H1 (cell line): ENCODE measurements at places on chromosomes 5 and 9. TPM values are rescaled to one million over a fixed set of nuclear protein-coding genes. Genes with fewer than 3 reads are reported as not detected.

ANKRD18A gene
- 4.0 and 13.2 TPM in 2 replicates for total RNA-seq

STPG3 gene
- not detected in 2 replicates for total RNA-seq

TEX48 gene
- not detected in 2 replicates for total RNA-seq

DNA sequence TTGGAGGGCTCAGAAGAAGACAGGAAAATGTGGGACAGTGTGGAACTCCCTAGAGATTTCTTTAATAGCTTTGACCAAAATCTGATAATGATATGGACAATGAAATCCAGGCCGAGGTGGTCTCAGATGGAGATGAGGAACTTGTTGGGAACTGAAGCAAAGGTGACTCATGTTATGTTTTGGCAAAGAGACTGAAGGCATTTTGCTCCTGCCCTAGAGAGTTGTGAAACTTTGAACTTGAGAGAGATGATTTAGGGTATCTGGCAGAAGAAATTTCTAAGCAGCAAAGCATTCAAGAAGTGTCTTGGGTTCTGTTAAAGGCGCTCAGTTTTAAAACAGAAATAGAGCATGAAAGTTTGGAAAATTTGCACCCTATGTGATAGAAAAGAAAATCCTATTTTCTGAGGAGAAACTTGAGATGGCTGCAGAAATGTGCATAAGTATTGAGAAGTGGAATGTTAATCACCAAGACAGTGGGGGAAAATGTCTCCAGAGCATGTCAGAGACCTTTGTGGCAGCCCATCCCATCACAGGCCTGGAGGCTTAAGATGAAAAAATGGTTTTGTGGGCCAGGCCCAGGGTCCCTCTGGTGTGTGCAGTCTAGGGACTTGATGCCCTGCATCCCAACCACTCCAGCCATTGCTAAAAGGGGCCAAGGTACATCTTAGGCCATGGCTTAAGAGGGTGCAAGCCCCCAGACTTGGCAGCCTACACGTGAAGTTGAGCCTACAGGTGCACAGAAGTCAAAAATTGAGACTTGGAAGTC lies 463.7 kb upstream of the TLE4 start:
- no peak overlapping the region for H3K4me3 ChIP-seq
- no peaks in the 10 kb centered on the region for H3K27me3 ChIP-seq
- H3K27ac ChIP-seq = no peak overlapping the region

- H3K4me3 ChIP-seq = no peak overlapping the region
- H3K27ac ChIP-seq = no peak overlapping the region
- no peaks in the 10 kb centered on the region for H3K27me3 ChIP-seq
Observed at GRCh38 chr9:76561050-76561713, 102.2 kb downstream of the GCNT1 start.

GRCh38 chr5:68239487-68239886 lies 23.9 kb downstream of the PIK3R1 start:
- DNase-seq = no peak
- no peak overlapping the region for H3K4me3 ChIP-seq
- peaks cover 2% of the 10 kb centered on the region; the same call in 1 of the 2 replicates for H3K4me1 ChIP-seq
- H3K27ac ChIP-seq = no peak overlapping the region
- no peaks in the 10 kb centered on the region for H3K27me3 ChIP-seq

- H3K27ac ChIP-seq = no peak overlapping the region
- H3K36me3 ChIP-seq = no peaks in the 10 kb centered on the region
- no peak overlapping the region for H3K4me3 ChIP-seq
- H3K4me1 ChIP-seq = no peaks in the 10 kb centered on the region
- no peak for DNase-seq
Observed at GRCh38 chr5:126403876-126404275, 19.3 kb upstream of the GRAMD2B start.

RASEF gene
- total RNA-seq = 4.3 and 4.6 TPM in 2 replicates

- H3K27me3 ChIP-seq = peaks cover 51% of the 10 kb centered on the region
- H3K4me3 ChIP-seq = peak within 1 kb of the TSS; percentile 55
- H3K4me1 ChIP-seq = peaks cover 6% of the 10 kb centered on the region
- no peaks in the 10 kb centered on the region for H3K36me3 ChIP-seq
- H3K27ac ChIP-seq = no peak within 1 kb of the TSS
Observed at GRCh38 chr9:137046088-137046787, at the start of gene NPDC1. Gene NPDC1 (minus strand): TSS chr9:137046177. CDS start chr9:137045989, 188 bp downstream.

TRIM36 gene
- 14.1 and 16.5 TPM in 2 replicates for total RNA-seq

TPM2 gene
- 181 and 197 TPM in 2 replicates for total RNA-seq

QRFP gene
- not detected in 2 replicates for total RNA-seq

GRCh38 chr5:16538006-16538405 lies 72.4 kb upstream of the ZNF622 start:
- H3K27me3 ChIP-seq = no peaks in the 10 kb centered on the region
- no peak overlapping the region for H3K4me3 ChIP-seq
- no peaks in the 10 kb centered on the region for H3K36me3 ChIP-seq
- no peak for DNase-seq

DNA sequence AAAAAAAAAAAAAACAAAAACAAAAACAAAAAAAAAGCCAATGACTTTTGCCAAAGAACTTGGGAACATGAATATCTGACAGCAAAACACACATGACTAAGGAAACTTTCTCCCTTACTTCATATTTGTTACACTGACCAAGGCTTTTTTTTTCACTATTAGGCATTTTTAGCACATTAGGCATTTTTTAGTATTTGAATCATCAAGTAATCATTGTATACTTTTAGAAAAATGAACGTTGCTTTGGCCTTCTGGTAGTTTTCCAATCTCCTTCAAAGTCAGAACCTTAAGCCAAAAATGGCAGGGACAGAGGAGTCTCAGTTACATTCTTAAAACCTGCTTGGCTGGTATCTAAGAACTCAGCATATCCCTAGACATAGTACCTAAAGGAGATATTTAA lies 19.3 kb downstream of the NREP start:
- H3K4me1 ChIP-seq = peaks cover 4% of the 10 kb centered on the region
- no peak overlapping the region for H3K4me3 ChIP-seq
- no peak for DNase-seq
- peaks cover 11% of the 10 kb centered on the region for H3K36me3 ChIP-seq
- no peaks in the 10 kb centered on the region for H3K27me3 ChIP-seq
- no peak overlapping the region for H3K27ac ChIP-seq

PIP5KL1 gene
- total RNA-seq = 12.2 and 13.4 TPM in 2 replicates

DNA sequence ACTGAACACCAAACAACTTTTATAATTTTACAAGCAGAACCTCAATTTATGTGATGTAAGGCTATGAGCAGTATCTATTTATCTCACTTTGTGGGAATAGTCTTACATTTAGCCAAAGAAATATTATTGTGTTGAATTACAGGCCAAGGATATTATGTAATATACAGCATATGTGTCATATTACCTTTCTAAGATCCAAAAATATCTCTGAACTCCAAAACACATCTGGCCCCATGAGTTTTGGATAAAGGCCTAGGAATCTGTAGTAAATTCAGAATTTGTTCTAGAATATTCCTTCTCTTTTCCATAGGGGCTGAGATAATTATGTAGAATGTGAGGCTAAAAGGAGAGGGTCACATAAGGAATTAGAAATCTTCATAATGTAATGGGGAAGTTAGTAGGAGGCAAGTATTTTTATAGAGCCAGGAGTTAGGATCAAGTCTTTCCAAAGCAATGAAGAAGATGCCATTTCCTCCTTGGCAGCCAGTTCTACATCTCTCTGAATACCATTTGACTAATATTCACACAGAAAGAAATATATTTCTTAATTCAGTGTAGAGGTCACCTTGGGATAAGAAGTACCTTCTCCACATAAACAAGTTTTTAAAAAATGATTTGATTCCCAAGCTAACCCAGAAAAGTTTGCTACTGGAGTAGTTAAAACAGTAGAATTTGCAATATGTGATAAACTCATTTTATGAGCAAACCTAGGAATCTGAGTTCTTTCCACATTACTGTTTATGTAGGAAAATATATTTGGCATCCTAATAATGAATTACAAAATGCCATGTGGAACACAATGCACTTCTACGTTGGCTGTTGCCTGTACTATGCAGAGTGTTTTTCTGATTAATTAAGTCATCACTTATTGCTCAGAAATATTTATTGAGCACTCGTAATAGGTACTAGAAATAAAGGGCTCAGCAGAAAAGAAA lies 20.3 kb upstream of the GRAMD2B start:
- H3K27me3 ChIP-seq = no peaks in the 10 kb centered on the region
- no peak overlapping the region for H3K4me3 ChIP-seq
- peaks cover 3% of the 10 kb centered on the region; the same call in 1 of the 2 replicates for H3K4me1 ChIP-seq
- no peaks in the 10 kb centered on the region for H3K36me3 ChIP-seq

GRCh38 chr5:42564689-42565356 lies 141.6 kb downstream of the GHR start:
- H3K36me3 ChIP-seq = no peaks in the 10 kb centered on the region
- no peak for DNase-seq
- H3K27me3 ChIP-seq = no peaks in the 10 kb centered on the region
- H3K27ac ChIP-seq = no peak overlapping the region

DNA sequence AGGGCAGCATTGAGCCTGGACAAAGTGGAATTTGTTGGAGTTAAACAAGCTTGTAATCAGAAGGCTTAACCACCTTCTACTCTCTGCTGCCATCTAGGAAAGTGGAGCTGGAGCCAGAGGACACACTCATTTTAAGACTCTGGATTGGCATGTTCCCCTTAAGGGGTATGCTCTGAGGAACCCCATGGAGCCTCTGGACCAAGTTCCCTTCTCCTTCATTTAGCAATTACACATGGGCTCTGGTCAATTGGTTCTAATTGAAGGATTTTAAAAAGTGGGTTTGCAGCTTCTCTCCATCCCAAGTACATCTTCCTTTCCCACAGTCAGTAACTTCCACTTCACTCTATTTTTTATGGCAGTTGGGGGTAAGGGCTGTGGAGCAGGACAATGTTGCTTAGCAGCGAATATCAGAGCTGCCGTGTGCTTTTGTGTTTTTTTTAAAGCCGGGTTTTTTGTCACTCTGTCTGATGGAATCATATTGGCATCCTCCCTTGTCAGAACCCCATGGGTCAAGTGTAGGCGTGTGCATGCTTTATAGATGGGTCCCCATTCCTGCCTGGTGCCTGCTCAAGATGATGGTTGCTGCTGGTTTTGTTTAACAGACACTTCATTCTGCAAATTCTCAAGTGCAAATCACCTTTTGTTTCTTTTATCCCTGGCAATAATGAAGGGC lies 330.7 kb upstream of the ADAMTSL1 start:
- H3K4me3 ChIP-seq = no peak overlapping the region
- no peaks in the 10 kb centered on the region for H3K36me3 ChIP-seq
- DNase-seq = no peak
- H3K27me3 ChIP-seq = no peaks in the 10 kb centered on the region
- H3K27ac ChIP-seq = no peak overlapping the region
